ENCODE measurements at places on chromosomes 12 and 14.

DNA sequence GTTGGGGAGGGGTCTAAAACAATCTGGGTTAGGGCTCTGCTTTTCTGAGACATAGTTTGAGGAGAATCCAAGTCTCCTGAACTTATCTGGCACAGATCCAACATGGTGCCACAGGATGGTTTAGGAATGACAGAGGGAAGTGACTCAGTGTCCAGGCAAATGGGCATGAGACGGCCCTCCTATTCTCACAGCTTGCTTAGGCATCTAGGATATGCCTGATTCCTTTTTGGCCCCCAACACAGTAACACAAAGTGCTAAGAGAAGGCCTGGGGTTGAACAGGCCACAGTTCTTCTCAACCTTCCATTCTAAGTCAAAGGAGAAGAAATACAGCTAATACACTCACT is 117.7 kb downstream of the ZFP36L1 start:
- DNase-seq = no peak

GRCh38 chr14:99521176-99522024 is 40.2 kb downstream of the CCNK start:
- peak; percentile 15 for DNase-seq

DNA sequence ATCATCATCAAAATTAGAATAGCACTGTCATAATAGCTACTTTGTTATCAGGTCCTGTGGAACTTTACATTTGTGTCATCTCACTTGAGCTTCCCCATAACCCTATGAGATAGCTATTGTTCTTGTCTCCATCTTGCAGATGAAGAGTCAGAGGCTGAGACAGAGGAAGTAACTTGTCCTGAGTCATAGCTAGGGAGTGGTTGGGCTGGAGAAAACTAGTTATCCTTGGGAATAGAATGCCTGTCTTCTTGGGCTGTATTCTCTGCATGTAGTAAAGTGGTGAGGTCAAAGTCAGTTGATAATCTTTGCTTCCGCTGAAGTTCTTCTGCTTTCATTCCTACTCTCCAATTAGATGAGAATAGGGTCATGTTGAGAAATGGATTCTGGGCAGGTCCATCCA is 117.0 kb downstream of the SMOC1 start:
- no peak for DNase-seq

DNA sequence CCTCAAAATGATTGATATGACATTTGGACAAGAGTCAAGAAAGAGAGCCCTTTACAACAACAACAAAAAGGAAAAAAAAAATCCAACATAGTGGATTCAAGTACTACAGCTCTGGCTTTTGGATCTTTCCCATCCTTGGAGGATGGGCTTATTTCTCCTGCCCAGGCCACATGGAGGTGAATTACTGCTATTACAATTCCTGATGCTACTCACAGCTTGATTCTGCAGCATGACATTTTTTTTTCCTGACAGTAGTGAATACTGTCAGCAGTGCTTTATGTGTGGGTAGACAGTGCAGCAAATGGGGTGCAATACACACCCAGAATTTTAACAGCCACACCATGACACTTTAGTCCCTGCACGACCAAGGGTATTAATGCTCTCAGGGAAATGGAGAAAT is 42.5 kb upstream of the HSP90B1 start:
- DNase-seq = no peak

DNA sequence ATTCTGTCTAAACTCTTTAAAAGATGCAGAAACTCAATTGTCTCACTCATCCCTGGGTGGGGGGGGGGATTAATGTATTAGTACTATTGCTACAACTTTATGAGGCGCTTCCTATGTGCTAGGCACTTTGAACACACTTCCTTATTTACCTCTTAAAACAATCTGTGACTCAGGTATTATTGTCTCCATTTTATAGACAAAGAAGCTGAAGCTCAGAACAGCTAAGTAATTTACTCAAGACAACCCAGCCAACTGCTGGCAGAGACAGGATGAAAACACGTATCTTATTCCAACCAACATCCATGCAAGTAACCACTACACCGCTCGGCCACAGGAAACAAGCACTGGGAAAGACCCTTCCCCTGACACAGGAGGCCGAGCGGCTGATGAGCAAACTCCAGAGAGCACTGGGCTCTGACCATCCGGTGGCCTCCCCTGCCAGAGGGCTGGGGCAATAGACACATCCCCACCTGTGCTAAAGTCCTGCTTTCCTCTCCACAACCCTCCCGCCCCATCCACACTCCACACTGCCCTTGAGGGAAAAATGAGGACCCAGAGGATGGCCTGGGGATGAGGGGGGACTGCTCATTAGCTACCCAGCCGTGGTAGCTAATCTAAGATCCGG is 244.2 kb downstream of the DPF3 start:
- no peak for DNase-seq

- DNase-seq = no peak
Measured at GRCh38 chr12:120010661-120011230, 21.7 kb downstream of the BICDL1 start.

Data from right hindlimb (tissue), 1 donor.